Stromal cell of bone marrow (primary cell): ENCODE measurements at places on chromosomes 12 and 14.

DNA sequence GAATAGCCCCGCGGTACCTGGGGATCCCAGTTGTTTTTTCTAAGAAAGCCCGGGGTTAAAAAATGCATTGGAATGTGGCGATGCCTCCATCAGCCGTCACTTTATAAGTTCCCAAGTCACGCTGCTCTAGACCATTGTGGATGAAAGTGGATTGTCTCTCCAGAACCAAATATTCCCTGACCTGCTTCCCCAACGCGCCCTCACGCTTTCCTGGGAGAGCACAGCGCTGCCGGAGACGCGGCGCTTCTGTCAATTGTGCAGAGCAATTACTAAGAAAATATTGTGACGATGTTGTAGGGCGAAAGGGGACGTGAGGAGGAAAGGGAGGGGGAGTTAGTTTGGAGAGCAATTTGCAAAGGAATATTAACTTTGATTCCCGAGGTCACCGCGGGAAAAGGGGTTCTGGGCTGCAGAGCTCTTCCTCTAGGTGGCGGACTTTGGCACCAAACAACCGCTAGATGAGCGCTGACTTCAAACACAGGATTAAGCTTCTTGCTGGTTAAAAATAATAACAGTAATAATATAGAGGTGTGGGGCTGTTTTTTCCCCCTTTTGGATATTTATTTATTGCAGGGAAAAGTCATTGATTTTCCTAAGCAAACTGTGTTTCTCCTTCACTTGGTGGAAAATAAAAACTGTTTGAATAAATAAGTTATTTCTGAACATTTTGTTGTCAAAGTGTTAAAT, 9.6 kb upstream of the FOXG1 start:
- peak; percentile 11 for DNase-seq

DNA sequence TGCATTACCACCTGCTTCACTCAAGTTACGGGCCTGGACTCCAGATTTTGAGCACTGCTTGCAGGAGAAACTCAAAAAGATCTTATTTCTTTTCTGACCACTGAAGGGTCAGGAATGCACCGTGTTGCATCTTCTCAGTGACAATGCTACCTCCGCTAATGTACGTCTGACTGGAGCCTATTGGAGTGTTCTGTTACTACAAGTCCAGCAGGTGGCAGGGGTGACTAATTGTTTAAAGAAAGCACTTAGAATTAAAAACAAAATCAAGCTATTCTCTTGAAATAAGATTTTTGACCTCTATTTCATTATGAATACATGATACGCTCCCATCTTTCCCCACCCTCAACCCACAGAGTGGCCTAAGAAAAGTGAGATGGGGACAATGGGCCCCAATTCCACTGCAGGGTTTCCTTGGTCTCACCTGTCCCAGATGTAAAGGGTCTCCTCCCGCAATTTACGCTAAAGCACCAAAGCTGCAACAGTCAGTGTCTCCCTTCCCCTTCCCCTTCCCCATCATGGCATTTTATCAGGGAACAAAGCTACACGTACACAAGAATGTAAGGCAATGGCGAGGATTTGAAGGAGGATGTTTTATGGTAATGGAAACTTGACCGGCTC, 2.2 kb downstream of the TBPL2 start:
- DNase-seq: peak; percentile 44

GRCh38 chr12:92784356-92784755, 81.6 kb downstream of the PLEKHG7 start:
- peak; percentile 64 for DNase-seq

DNA sequence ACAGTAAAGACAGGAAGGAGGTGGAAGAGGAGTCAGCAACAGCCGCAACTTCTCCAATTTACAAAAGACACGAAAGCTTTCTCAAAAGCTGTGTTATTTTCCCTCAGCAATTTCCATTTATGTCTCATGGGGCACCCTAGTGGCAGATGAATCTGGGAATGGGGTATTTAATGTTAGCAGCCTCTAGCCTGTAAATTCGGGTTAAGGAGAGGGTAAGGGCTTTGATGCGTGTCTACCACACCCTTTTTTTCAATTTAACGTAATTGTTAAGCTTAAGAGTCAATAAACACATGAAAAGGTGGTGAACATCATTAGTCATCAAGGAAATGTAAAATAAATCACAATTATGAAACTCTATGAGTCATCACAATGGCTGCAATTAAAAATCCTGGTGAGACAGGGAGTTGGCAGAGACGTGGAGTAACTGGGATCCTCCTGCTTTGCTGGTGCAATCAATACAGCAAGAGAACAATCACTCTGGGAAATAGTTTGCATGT, 986.4 kb downstream of the AACS start:
- DNase-seq: peak; percentile 1

GRCh38 chr12:132121283-132121682, 22.8 kb downstream of the DDX51 start:
- DNase-seq: no peak
